NCI-H187 treated with DMSO at 0.1 percent for 48 hours (cell line): ENCODE measurements at places on chromosomes 13 and 19.

GRCh38 chr19:45515081-45515624, 7.9 kb downstream of the VASP start:
- DNase-seq: no peak

GRCh38 chr19:8610936-8611300, 403 bp upstream of the ADAMTS10 start:
- no peak for DNase-seq

DNA sequence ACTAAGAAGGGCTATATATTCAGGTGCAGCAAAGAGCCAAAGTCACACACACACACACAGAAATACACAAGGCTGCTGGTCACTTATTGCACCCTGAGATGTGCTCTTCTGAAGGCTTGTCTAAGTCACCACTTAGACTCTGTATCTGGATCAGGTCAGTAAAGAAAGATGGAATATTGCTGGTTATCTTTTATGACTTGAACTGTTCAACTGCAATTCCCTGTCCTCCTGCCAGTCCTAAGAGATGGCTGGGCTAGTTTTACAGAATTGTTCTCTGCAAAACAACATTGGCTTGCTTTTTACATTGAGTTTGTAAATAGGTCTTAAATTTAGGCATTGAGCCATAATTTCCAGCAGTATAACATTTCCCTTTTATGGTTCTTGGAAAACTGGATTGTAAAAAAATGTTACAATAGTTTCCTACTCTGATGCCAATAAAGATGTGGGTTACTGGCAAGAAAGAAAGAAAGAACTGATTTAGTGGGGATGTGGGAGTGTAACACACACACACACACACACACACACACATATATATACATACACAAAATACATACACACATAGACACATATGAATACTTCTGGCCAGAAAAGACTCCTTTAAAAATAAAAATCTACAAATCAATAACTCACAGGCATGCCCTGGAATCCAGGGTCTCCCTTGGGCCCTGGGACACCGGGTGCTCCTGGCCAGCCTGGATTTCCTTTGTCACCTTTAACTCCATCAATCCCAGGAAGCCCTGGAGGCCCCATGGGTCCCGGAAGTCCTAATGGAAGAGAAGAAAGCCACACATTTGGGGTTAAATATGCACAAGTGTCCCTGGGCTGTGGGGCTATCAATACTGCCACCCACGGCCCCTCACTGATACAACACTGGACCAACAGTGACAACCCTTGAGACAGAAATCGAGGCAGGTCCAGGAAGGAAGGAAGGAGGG, 137.7 kb downstream of the COL4A1 start:
- no peak for DNase-seq

- DNase-seq: no peak
Observed at GRCh38 chr19:28397306-28397705, 815.6 kb downstream of the UQCRFS1 start.

DNA sequence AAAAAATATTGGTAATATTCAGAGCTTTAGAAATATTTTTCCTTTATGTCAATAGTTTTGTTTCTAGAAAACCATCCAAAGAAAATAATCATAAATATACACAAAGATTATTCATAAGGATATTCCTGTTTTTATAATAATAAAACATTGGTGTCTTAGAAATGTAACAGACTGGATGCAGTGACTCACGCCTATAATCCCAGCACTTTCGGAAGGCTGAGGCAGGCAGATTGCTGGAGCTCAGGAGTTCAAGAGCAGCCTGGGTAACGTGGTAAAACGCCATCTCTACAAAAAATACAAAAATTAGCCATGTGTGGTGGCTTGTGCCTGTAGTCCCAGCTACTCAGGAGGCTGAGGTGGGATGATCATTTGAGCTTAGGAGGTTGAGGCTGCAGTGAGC, 106.8 kb downstream of the DHRS12 start:
- DNase-seq: no peak

GRCh38 chr19:10137751-10138682, 18.3 kb upstream of the EIF3G start:
- DNase-seq: no peak

DNA sequence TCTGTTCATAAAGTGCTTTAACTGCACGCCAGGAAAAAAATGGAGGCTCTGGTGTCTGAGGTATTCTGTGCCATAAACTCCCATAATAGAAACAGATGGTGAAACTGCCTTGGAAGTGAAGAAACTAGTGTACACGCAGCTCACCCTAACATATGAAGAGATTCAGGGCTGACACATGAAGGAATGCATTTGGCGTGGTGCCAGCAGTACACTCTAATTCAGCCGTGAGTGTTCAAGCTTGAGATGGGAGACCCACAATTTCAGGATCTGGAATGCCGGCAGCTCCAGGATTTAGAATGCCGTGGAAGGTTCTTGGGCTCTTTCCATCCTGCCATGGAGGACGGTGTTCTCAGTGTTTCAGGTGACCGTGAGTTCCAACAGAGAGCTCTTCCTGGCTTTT, 478.4 kb downstream of the TSHZ3 start:
- DNase-seq: no peak

DNA sequence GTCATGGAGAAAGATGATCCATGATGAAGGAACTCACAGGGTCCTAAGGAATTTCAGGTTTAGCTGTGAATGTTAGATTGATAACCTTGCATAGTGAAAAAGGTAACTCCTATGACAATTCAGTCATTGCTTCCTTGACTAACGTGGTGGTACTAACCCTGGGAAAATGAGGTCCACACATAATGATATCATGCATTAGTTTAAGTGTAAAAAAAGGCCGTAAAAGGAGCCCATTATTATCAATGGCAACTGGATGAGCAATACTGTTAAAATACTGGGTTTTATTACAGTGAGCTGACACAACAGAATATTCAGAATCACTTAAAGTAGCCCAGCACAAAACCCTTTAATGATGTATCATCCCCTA, 515.4 kb downstream of the DCT start:
- DNase-seq: no peak

DNA sequence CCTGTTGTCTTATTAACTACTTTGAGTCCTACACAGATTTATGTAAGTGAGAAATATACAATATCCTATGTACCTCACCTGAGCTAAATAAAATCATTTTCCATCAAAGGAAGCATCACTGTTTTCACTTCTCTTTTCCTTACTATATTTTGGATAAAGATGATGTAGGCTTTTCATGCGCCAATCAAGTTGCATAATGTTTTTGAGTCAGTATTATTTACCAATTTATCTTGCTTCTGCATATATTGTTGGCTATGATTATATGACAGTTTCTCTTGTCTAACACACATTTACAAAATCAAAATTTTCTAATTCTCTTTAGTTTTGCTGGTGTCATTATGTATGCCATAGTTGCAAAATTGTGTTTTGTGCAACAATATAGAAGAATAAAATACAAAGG, 67.9 kb upstream of the FRY start:
- no peak for DNase-seq

DNA sequence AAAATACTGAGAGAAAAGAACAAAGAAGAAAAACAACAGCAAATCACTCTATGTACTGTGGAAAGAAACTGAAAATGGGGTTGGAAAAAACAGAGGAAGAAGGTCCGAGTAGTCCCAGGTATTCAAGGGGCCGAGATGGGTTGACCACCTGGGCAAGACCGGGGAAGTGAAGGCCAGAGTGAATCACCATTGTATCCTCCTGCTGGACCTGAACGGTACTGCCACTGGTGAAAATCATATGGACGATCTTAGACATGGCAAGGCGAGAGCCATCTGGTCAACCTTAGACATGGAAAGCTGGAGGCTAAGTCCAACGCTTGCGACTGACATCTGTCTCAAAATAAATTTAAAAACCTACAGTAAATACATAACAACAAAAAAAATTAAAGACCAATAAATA, 44.4 kb upstream of the ZNF91 start:
- DNase-seq: no peak

DNA sequence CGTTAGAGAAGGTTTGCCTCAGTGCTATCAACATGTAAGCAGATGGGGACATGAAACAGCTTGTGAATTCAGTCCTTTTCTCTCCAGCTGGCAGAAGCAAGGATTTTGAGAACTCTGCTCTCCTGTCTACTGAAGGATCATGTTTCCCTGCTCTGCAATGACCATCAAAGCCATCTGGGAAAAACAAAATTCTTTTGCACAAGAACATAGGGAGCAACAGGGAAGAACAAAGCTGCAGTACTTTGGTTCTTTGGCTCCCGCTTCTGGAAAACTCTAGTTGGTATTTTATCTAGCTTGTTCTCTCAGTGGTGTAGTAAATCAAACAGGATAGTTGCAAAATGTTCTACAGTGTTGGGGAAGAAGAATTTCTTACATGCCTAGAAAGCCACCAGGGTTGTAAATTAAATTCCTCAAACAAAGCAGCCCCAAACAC, 270.4 kb downstream of the ENOX1 start:
- DNase-seq: no peak

- no peak for DNase-seq
Observed at GRCh38 chr13:40148101-40148500, 492.6 kb downstream of the COG6 start.

- DNase-seq: no peak
Observed at GRCh38 chr13:30341815-30342570, 34.6 kb upstream of the KATNAL1 start.

DNA sequence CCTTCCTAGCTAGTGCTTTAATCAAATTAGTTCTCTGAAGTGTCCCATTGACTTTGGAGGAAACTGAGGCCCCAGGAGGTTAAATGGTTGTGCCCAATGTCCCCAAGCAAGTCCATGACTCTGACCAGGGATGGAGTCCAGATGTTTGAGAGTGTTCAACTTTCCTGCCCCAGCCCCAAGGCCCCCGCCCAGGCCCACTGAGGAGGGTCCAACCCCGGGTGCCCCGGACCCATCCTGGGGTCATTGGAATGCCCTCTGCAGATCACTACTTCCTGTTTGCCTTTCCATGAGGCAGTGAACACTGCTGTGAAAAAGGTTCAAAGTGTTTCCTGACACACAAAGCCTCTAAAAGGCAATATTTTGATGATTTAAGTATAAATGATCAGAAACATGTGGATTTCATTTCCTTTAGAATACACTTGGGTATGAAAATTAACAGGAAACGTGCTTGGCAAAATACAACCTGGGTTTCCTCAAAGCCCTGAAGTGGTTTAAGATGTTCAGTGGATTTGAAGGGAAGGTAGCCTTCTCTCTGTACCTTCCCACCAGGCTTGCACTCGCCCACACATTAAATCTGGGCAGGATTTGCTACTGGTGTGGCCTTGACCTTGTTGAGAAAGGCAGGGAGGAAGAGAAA, 335.7 kb downstream of the TSHZ3 start:
- DNase-seq: no peak
